ENCODE measurements at places on chromosomes 12 and 14.

DNA sequence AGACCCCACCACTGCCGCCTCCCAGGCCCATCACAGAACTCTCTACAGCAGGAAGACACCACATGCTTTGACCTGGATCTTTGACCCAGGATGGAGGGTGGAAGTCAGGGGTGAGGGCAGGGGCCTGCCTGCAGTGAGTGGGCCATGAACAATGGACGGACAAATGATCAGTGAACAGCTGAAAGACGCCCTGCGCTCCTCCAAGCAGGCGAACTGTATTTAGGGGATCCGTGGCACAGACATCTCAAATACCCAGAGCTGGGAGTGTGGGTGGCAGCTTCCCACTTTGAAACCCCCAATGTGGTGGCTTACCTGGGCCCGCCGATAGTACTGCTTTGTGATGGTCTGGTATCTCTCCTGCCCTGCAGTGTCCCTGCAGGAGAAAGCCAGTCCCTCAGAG lies 8.7 kb upstream of the GPX2 start:
- DNase-seq, result no peak

GRCh38 chr12:54680374-54680773 lies 32.2 kb upstream of the DCD start:
- DNase-seq, result no peak

DNA sequence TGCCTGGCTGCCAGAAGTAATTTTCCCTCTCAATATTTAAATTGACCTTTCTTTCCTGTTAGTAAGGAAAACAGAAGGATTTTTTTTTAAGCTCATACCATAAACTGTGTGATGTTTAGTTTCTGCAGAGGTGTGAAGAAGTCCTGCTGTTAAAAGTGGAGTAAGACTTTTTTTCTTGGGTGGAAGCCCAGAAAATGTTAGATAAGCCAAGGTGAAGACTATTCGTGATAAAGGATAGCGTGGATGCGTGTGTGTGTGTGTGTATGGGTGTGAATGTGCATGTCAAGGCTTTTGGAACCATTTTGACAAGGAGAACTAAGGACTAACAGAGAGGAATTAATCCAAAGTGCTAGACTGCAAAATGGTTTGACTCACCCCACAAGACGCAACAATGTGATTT lies 152.9 kb upstream of the SEL1L start:
- no peak for DNase-seq

- DNase-seq, result no peak
Observed at GRCh38 chr12:45257185-45257930, 41.5 kb downstream of the ANO6 start.

DNA sequence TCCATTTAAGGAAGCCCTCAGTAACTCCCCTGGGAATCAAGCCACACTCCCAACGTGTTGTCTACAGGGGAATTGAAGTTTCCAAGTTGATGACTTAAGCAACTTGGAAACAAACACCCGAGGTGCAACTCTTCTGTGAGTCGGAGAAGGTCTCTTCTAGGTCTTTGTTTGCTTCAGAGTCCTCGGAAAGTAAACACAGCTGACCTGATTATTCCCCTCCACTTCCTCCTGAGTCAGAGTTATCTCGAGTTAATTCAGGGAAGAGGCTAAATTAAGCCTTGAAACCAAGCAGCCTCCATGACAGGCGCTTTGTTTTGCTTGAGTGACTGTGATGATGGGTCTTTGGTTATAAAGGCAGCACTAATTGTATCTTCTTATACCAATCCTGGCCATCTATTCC lies 41.8 kb downstream of the TUNAR start:
- DNase-seq, result no peak

- DNase-seq, result no peak
Observed at GRCh38 chr12:99122959-99123358, 477.9 kb downstream of the APAF1 start.

DNA sequence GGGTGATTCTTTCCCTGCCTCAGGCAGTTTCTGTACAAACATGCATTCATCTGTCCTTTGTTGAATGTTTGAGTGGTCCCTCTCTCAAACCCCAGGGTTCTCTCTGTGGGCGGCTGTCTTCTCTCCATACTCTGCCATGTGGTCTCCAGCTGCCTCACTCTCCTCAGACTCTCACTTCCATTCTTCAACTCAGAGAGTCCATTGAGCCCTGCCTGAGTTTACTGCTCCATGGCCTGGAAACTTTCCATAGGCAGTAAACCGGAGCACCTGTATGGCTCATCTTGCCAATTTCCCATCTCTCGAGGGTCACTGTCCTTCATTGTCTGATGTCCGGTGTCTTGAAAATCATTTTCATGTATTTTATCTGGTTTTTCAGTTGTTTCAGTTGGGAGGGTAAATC lies 11.3 kb downstream of the C14orf132 start:
- DNase-seq, result no peak

GRCh38 chr12:123916729-123917128 lies 55.9 kb downstream of the CCDC92 start:
- DNase-seq, result peak; percentile 9

DNA sequence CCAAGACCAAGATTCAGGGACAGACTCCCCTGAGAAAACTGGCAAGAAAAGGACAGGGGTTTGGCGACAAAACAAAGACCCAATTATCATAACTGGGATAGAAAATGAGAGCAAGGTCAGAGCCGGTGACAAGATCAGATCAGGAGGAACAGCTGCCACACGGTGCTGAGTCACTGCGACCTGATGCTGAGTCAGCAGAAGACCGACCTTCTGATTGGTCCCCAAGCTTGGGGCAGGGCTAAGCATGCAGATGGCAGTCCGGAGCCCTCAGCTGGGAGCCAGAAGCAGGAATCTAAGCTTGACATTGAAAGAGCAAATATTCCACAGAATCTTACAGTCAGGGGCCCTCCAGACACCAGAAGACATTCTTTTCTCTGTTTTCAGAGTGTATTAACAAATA lies 19.1 kb upstream of the ARMH4 start:
- peak; percentile 30 for DNase-seq

- DNase-seq, result no peak
Observed at GRCh38 chr12:96454396-96454795, 35.0 kb upstream of the CFAP54 start.

GRCh38 chr12:69900720-69901131 lies 75.7 kb downstream of the MYRFL start:
- peak; percentile 37 for DNase-seq

DNA sequence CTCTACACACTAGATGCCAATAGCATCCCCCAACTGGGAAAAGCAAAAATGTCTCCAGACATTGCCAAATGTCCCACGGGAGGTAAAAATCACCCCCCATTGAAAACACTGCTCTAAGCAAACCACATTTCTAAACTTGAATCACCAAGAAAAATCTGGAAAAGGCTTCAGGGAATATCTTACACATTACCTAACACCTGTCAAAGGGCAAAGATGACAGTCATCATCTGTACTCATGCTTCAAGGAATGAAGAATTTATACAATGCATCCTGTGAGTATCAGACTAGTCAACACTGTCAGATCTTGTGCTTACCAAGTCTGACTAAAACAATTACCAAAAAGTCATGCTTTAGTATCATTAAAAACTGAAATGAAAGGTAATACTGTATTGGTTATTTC lies 161.6 kb upstream of the SOX5 start:
- DNase-seq, result no peak

DNA sequence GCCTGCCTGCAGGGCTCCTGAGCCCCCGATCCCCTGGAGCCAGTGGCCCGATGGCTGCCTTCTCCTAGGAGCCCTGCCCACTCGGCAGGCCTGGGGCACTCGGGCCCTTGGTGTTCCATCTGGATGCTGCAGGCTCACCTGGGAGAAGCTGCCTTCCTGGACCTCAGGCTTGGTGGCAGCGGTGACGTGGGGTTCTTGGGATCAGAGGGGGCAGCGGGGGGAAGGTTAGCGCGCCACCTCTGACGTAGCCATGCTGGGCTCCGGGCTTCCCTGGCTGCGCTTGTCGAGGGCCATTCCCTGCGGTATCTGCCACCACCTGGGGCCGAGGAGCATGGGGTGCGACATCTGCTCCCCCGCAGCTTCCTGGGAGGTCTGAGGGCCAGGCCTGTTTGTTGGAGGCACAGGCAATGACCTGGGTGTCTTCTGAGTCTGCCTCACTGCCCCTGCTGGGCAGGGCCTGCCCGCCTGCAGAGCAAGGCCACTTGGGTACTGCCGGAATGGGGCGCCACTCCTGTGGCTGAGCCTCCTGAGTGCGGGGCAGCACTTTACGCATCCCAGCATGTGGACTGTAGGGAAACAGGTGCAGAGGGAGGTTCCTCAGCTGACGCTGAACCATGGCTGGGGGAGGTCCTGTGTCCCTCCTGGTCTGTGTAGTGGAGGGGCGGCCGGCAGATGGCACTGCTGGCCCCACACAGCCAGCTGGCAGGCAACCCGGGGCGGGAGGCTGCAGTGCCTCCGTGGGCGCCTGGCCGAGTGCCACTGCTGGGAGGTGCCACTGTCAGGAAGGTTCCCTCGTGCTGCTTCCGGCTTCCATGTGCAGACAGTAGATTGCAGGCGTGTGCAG lies 20.3 kb downstream of the MTA1 start:
- DNase-seq, result no peak

- DNase-seq, result no peak
Observed at GRCh38 chr12:124744273-124744640, 119.4 kb downstream of the SCARB1 start.

DNA sequence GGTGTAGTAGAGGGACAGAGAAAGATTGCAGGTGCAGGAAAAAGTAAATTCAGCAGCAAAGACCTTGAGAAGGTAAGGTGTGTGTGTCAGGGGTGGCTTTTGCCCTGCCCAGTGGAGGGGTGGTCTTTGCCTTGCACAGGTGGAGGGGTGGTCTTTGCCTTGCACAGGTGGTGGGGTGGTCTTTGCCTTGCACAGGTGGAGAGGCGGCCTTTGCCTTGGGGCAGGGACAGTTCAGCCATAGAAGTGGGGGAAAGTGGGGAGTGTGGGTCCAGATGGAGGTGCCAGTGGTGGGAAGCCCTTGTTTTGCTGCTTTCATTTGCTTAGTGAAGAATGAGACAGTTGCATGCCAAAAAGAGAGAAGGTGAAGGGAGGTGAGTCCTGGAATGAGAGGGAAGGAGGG lies 65.7 kb downstream of the PRMT8 start:
- no peak for DNase-seq

- DNase-seq, result no peak
Observed at GRCh38 chr14:74792249-74793039, 29.3 kb downstream of the YLPM1 start.

DNA sequence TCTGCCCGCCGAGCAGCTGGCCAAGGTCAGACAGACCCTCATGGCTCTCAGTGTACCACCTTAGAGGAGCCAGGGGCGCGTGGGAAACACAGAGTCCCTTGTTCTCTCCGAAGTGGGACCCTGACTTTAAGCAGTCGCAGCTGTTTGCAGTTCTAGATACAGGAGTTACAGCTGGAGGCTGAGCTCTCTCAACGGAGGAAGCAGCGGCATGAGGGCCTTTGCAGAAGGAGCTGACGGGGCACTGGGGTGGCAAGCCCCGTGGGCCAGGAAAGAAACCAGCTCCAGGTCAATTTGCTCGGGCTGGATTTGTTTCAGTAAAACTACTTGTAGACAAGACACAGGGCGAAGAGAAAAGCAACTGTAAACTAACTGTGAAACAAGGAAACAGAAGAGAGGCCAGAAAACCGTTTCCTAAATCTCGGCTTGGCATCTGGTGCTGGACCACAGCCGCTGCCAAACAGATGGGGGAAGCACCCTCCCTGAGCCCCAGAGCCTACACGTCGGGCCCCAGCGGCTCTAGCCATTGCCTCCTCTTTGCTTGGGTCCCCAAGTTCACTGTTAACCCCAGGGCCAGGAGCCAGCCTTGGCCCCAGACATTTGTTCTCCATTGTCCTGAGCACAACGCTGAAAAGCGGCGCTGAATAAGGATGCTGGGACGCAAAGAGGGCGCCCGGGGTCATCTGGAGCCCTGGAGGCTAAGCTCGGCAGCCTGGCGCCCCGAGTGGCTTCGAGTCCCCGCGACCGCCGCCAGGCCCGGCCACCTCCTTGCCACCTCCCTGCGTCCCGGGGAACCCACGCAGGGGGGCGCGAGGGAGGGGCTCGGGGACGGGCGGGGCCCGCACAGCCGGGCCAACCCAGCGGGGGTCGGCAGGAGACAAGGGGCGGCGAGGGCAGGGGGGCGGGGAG lies 914 bp upstream of the PACS2 start:
- DNase-seq, result peak; percentile 37

GRCh38 chr14:92958373-92959188 lies 35.6 kb downstream of the CHGA start:
- DNase-seq, result no peak

DNA sequence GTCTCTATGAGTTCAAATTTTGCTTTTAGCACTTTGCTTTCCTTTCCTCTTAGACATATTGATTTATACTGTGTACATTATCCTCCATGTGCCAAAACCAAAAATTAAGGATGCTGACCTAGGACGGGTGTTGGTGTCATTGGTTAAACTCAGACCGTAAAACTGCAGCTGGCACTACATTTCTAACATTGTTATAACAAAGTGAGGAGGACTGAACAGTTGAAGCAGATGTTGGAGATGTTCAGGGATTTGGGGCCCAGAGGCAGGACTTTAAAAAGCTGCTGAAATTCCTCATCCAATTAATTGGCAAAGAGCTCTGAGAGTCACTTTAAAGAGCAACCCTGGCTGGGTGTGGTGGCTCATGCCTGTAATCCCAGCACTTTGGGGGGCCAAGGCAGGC lies 72.4 kb downstream of the TMTC1 start:
- no peak for DNase-seq

- no peak for DNase-seq
Observed at GRCh38 chr14:35576260-35576659, 42.3 kb downstream of the INSM2 start.

DNA sequence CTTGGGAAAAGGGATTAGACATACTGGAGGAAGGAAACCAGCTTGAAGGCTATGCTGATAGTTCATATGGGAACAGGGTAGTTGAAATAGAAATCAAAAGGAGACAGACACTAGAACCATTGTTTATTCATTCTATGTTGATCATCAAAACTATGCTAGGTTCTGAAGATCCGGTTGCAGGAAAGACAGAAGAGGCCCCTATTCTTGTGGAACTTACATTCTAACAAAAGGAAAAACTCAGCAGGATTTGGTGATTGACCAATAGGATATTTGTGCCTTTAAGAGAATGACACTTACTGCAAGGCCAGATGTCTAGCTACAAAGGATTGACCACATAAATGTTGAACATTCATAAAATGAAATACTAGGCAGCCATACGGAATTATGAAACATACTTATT lies 179.2 kb downstream of the AKAP6 start:
- DNase-seq, result no peak

DNA sequence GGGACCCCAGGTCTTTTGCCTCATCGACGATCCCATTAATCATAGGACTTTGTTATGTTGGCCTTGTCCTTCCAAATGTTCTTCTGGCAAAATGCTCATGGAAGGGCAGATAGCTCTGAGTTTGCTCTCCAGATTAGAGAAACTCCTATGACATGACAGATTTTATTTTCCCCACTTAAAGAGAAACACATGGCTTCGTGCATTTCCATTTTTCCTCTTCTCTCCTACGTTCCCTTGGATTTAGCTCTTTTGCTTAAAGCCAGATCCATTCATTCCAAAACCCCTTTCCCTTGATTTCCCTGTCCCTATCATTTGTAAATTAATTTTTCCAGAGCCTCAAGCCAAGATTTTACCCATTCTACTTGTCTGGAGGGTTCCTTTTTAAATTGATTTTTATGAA lies 2.9 kb downstream of the PRIMA1 start:
- no peak for DNase-seq

- DNase-seq, result no peak
Observed at GRCh38 chr12:104697186-104697585, 240.4 kb downstream of the CHST11 start.

GRCh38 chr14:54727929-54728328 lies 161.0 kb downstream of the SAMD4A start:
- no peak for DNase-seq

GRCh38 chr12:69396041-69396440 lies 36.5 kb downstream of the YEATS4 start:
- DNase-seq, result no peak

- no peak for DNase-seq
Observed at GRCh38 chr14:38212111-38212510, 4.4 kb downstream of the SSTR1 start.
